ENCODE measurements at places on chromosomes 5 and 9. TPM values are rescaled to one million over a fixed set of nuclear protein-coding genes. Genes with fewer than 3 reads are reported as not detected.
A peak's percentile ranks its signal among the peaks of the same experiment; 100 is the strongest.

GRCh38 chr5:94197970-94198369 is 420.4 kb downstream of the KIAA0825 start:
- DNase-seq: no peak

DNA sequence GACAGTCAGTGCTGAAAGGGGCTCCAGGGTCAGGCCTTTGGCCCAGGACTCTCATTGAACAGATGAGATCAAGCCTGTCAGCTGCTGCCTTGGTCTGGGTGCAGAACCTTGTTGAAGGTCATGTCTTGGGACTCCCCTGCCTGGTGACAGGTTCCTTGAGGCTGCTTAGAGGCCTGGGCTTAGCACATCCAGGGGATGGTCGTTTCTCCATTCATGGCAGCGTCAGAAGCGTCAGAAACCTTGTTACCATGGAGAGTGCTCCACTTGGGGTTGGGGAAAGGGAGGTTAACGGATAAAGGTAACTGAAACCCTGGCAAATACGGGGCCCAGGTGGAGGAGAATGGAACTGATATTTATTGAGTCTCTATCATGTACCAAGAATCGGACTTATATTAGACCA is 8.8 kb downstream of the ARPC5L start:
- DNase-seq: peak; percentile 25

LOX gene
- 0.10 TPM for total RNA-seq

GABRA1 gene
- total RNA-seq: not detected

FOXD4 gene
- total RNA-seq: 0.20 TPM

GRCh38 chr5:150175536-150175935 is 9.0 kb downstream of the CDX1 start:
- no peak for DNase-seq

DNA sequence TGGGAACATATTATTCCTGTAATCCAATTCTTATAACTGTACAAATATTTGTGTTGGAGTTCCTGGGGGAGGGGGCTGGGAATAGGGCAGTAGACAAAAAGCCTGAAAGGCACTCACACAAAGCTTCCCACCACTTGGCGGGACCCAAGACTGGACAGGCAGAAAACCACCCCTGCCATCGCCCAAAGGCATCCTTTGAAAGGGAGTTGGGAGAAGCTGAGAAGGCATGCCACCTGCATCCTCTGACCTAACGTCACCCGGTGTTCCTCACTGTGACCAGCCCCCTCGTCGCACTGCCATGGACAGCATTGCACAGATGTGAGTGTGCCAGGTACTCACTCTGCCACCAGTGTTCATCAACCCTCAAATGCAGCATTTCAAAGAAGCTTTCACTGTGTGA is 80.6 kb upstream of the SMIM23 start:
- DNase-seq: no peak

GRCh38 chr5:143812085-143812705 is at the start of gene HMHB1:
TSS of gene HMHB1 (plus strand) at chr5:143812161.
- peak; percentile 41 for DNase-seq
